ENCODE measurements at places on chromosomes 13 and 19.

- no peak for DNase-seq
Measured at GRCh38 chr19:41801792-41802211, 5.4 kb downstream of the CEACAM3 start.

- DNase-seq: no peak
Measured at GRCh38 chr19:31578326-31578725, 229.1 kb upstream of the TSHZ3 start.

DNA sequence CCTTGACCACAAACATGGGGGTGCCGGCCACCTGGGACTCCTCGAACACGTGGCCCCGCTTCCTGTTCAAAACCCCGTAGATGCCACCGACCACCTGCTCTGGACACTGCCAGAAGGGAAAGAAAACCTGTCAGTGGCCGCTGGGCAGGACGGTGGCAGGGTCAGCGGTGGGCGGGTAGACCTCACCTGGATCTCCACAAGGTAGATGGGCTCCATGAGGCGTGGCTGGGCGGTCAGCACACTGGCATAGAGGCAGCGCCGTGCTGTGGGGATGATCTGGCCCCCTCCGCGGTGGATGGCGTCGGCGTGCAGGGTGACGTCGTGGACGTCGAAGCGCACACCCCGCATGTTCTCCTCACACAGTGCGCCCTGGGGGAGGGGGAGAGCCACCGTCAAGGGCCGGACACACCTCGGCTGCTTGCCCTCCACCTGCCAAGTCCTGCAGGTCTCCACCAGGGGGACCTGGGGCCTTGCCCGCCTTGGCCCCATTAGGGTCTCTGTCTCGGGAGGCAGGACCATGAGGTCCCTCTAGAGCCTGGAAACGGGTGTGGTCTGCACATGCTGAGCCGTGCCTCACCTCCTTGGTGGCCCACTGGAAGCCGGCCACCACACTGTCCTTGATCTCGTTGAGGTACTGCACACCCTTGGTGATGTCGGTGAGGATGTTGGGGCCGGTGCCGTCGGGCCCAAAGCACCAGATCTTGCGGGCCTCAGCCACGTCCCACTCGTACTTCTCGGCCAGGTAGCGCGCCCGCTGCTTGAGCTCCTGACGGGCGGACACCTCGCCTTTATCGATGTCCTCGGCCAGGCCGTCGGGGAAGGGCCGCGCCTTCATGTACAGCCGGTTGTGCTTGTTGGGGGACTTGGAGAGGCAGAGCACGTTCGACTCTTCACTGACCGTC is 6.6 kb upstream of the DAPK3 start:
- no peak for DNase-seq

DNA sequence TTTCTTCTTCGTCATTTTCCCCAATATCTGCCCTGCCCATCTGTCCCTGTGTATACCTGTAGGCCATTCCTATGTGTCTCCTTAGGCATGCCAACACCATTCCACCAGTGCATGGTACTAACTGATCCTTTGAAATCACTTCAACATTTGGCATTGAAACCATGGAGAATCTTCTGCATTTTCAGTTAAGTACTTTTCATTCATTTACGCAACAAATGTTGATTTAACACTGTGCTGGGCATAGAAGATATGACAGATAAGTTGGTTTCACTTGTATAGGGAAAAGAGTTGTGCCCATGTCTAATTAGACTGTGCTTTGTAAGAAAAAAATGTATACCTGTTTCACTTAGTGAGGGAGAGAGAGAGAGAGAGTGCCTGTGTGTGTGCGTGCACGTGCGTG is 77.9 kb upstream of the FLT1 start:
- no peak for DNase-seq

- DNase-seq: no peak
Measured at GRCh38 chr13:111011899-111012298, 97.0 kb upstream of the ANKRD10 start.

DNA sequence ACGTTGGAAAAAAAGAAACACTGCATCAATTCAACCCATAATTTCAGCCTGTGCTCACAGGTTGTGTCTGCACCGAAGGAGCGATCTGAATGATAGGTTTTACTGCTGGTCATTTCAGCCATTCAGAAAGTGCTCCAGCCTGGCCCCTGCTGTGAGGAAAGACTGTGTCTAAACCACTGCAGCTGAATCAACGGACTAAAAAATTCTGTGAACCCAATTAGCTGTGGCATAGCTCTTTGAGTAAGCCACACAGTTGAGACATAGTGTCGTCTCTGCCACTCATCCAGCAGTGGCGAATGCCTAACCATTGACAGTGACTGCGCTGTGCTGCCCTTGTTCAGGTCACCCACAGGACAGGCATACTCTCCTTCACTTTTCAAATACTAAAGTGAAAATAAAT is 179.8 kb downstream of the COG6 start:
- no peak for DNase-seq

DNA sequence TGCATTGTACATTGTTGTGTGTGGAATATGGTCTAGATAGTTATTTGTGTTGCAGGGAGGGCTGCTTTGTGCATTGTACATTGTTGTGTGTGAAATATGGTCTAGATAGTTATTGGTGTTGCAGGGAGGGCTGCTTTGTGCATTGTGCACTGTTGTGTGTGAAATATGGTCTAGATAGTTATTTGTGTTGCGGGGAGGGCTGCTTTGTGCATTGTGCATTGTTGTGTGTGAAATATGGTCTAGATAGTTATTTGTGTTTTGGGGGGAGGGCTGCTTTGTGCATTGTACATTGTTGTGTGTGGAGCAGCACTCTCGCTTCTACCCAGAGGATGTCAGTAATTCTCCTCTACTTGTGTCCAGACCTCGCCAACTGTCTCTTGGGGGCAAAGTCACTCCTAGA is 36.3 kb upstream of the ZNF835 start:
- peak; percentile 76 for DNase-seq

GRCh38 chr13:43787518-43787891 is 733 bp upstream of the ENOX1 start:
- DNase-seq: no peak

DNA sequence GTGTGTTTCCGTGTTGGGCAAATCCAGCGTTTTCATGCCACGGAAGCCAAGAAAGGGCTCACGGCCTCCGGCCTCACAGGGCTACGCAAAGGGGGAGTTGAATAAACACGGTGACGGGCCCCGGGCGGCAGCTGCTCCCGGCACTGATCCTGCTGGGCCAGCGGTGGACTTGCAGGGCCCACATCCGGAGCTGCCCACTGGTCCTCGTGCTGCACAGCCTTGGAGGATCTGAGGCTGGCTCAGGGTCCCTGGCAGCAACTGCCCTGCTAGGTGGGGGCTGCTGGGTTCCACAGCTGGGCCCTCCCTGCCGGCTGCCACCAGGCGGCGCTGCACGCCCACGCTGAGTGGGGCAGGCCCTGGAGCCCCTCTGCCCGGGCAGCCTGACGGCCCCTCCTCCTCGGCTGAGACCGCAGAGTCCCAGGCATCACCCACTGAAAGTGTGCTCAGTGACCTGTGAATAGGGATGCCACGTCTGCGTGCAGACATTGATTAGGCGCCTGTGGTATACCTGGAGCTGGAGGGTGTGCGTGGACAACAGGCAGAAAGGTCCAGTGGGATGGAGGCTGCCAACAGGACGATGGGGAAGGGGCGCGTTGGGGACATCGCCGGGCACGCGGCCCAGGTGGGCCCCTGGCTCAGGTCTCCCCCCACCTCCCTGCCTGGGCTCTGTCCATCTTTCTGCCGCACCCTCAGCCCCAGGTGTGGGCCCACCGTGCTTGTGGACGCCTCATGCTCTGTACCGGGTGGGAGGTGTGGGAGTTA is 5.3 kb upstream of the HCN2 start:
- peak; percentile 52 for DNase-seq
